Effector CD4-positive, alpha-beta T cell (primary cell): ENCODE measurements at places on chromosomes 1 and 21.

DNA sequence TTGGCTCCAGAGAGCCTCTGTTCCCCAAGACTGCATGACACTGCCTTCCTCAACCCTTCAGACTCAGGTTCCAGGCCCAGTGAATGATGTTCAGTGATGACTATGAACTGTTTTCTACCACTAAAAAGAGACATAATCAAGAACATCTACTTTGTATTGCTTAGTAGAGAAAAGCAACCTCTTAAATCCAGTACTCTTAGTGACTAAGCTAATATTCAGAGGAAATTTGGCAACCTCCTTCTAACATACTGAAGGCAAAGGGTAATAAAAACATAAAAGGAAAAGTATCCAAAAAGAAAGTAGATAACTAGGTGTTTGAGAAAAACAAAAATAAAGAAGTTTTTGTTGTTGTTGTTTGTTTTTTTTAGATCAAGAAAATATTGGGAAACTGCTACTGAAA is 153.3 kb upstream of the RUNX1 start:
- no peak for DNase-seq

- DNase-seq, result no peak
Measured at GRCh38 chr1:90384193-90384592, 332.9 kb downstream of the BARHL2 start.

DNA sequence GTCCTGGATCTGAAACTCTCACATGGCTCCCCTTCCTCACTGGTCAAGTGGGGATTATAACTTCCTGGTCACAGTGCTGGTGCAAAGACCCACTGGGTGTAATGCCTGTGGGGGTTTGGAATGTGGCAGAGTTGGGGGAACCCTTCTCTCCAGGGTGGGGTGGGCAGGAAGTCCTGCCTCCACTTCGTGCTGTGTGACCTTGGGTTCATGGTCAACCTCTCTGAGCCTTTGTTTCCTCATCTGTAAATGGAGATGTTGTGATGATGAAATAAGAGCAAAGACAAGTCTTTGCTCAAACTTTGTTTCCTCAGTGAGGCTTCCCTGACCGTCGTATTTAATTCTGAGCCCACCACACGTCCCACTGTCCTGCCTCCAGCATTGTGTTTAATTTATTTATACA is 564.7 kb downstream of the PTPRU start:
- no peak for DNase-seq

DNA sequence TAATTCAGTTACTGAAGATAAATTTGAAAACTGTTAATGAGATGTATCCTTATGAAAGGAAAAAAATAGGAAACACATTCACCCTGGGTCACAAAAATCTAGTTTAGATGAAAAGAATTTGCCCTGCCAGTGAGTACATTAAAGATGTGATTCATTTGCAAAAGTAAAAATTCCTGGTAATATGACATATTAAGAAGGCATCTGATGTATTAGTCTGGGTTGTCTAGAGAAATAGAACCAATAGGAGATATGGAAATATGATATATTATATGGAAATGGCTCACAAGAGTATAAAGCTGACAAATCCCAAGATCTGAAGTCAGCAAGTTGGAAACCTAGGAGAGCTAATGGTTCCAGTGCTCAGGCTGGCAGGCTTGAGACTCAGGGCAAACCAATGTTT is 153.8 kb downstream of the MRPL39 start:
- no peak for DNase-seq

GRCh38 chr1:93738926-93739325 is 57.3 kb upstream of the BCAR3 start:
- no peak for DNase-seq

DNA sequence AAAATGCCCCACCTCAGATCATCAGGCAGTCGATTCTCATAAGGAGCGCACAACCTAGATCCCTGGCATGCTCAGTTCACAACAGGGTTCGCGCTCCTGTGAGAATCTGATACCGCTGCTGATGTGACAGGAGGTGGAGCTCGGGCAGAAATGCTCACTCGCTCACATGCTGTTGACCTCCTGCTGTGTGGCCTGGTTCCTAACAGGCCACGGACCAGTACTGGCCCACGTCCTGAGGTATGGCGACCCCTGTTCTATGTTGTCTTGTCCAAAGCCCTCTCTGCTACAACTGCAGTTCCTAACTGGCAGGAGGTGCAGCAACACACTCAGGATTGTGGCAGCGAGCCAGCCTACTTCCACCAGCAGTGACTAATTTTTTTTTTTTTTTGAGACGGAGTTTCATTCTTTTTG is 70.6 kb downstream of the CLSTN1 start:
- DNase-seq, result no peak

GRCh38 chr1:240399381-240399780 is 212.6 kb downstream of the GREM2 start:
- no peak for DNase-seq

- DNase-seq, result no peak
Measured at GRCh38 chr1:151790940-151791651, 796 bp upstream of the TDRKH start.

- DNase-seq, result no peak
Measured at GRCh38 chr1:1626207-1627141, 5.5 kb upstream of the MMP23B start.

GRCh38 chr1:230753586-230754251 is 6.5 kb downstream of the CAPN9 start:
- no peak for DNase-seq

DNA sequence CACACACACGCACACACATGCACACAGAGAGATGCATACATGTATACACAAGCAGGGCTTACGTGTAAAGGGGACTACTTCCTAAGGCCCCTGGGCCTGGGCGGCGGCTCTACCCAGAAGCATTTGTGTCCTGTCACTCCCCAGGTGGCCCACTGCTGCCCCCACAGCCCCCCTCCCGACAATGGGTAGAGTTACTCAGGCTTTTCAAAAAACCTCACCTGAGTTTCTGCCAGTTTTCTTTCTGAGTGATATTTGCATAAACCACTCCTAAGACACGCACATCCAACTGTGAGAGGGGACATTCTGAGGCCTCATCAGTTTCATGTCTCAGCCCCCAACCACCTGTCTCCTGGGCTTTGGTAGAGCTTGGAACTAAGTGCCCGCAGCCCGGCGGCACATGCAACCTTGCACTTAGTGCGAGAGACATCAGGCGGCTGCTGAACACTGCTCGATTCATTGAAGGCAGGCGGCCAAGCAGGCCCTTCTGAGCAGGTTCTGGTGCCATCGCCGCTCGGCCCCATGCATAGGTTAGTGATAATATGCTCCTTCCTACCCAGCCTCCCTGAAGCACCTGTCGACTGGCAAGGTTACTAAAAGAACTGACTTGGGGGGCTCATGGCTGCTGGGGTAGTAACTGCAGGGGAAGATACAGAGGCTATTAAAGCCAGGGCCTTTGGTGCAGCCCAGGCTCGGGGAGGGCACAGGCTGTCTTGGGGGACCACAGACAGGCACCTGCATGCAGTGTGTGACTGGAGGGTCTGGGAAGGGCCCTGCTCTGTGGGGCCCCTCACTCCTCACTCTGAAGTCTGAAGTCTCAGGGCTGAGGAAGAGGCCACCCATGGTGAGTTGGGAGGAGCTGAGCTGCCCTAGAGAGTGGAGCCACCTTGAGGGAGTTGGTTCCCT is 364.2 kb upstream of the VAMP3 start:
- DNase-seq, result no peak

GRCh38 chr1:82392946-82393345 is 592.2 kb downstream of the ADGRL2 start:
- no peak for DNase-seq

DNA sequence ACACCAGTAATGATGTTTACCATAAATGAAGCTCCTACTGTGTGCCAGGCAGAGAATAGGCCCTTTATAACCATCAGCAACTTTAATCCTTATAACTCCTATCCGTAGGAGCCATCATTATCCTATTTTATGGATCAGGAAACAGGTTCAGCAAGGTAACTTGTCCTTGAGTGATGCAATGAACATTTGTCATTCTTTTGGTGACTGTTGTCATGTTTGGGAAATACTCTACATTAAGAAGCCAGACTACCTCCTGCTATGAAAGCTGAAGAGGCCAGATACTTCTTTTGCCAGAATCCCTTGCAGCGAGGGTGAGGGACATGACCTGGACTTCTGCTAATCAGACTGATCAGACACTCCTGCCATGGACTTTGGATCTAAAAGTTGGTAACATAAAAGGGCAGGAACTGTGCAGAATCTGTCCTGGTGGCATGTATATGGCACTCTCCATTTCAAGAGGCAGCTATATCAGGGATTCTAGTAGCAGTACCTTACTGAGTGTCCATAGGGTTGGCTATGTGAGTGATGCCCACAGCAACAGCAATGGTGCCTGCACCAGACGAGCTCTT is 33.1 kb upstream of the SRRM1 start:
- no peak for DNase-seq

DNA sequence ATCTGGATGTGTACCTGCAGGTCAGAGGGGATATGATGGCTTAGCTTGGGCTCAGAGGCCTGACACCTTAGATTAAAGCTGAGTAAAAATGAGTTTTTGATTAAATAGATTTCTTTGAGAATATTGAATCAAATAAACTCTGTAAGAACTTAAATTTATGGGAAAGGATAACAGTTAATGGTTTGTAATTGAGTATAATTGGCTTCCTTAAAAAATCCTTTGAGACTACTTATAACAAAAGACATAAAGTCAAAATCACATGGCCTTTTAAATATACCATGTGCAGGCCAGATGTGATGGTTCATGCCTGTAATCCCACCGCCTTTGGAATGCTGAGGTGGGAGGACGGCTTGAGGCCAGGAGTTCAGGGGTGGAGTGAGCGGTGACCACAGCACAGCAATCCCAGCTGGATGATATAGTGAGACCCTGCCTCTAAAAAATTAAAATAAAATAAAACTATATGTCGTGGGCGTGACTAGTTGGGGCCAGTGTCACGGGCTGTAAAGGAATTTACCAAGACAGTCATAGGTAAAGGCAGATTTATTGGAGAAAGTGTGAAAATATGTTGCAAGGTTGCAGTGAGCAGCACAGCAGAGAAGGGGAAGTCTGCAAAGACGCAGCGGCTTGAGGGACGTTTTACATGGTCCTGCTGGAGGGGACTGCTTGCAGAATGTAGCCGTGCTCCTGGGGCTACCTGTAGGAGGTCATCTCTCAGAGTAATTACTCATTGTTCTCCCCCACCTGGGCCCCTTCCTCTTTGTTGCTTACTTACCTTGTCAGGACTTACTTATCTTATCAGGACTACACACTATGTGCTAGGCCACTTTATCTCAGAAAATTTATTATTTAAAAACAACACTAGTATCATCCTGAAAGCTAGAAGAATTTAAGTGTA is 122.3 kb downstream of the ZMYM4 start:
- no peak for DNase-seq

DNA sequence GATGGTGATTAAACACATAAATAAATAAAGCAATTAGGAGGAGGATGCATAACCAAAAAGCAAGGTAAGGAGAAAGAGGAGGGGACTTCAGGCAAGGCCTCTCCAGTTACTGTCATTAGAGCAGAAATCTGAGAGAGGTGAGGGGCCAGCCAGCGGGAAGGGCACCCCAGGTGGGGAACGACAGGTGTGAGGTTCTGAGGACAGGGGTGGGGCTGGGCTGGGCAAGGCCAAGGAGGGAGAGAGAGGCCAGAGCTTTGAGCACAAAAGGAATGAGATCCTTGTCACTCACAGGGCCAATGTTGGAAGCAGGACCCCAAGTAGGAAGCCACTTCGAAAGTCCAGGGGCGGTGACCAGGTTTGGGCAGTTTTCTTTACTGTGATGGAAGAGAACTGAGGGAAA is 182.2 kb upstream of the RAB4A start:
- DNase-seq, result no peak

DNA sequence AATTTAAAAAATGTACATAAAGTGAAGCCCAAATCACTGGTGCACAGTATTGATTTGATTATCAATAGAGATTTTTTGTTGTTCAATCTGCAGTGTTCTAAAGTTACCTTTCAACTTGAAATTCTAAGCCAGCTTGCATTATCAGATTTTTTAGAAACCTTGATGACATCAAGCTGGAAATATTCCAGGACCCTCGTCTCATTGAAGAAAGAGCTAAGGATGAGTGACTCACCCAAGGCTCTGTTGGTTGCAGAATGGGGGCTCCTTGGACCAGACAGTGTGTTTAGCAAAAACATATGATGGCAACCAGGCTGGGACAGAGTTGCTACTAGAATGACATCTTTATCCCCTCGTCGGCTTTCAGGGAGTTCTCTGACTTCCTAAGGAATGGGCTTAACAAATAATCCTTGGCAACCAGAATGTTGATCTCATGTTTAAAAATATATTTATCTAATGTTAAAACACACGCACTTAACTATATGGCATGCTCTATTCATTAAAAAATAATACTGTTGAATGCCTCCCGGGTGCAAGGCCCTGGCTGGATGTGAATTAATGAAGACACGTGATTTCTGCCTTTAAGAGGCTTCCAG is 79.7 kb downstream of the RUNX3 start:
- no peak for DNase-seq

DNA sequence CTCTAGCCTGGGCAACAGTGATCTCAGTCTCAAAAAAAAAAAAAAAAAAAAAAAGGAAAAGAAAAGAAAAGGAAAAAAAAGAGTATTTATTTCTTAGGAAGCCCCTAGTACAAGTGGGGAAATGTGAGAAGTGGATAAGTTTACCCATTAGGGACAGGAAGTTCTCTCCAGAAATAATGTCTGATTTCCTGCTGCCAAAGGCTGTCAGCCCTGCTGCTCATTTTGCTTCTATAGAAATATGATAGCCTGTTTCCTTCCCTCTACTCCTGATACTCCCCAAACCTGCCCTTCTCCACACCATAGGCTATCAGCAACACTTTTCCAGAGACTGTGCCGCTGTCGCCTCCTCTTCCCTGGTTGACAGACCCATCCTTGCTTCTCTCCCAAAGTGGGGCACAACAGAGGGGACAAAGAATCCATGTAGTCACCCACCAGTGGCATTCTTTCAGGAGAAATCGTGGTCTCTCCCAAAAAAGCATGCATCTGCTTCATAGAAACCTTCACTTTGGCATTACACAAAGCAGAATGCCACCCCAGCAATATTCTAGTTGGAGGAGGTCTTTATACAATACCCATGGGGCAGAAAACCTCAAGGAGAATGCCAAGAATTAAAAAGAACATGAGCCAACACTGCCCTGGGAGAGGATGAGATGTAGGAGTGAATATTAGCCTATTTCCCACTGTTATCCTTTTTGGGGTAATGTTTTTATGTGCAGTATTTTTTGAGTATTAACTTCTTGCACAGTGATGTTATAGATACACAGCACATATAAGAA is 166.3 kb upstream of the NR5A2 start:
- no peak for DNase-seq

DNA sequence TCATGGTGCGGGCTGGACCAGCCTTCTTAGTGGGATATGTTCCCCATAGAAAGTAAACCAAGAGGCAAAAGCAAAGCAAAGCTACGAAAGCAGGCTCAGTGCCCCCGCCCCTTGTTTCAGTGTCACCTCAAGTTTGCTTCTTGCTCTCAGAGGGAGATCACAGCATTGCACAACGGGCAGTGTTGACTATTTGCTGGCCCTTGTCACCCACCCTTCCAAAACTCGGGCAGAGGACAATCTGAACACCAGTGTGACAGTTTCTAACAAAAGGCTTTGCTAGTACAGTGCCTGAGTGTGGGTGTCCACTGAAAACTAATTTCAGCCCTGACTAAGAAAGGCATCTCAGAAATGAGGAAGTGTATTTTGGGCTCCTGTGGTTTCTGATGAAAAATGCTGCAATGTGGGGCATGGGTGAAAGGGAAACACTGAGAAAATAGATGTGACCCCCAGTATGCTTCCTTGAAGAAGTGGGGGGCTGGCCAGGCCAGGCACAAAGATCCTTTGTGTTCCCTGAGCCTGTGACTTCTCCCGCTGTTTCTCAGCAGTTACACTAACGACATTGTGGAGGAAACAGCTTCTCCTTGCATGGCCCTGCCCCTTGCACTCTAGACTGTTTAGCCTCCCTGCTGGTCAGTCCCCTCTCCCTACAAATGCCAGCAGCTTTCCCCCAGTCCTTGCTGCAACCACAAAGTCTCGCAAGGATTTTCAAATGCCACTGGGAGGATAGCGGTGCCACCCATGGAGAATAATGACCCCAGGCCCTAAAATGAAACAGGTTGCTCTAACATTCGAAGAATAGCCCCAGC is 33.3 kb upstream of the KCNE1 start:
- DNase-seq, result no peak
